ENCODE measurements at places on chromosomes 6 and 20. TPM values are rescaled to one million over a fixed set of nuclear protein-coding genes. Genes with fewer than 3 reads are reported as not detected.

The ASIP gene
- total RNA-seq, result not detected

The OGFRL1 gene
- total RNA-seq, result 29.0 TPM

The SMLR1 gene
- not detected for total RNA-seq

The ARG1 gene
- total RNA-seq, result not detected

- no peaks in the 10 kb centered on the region for H3K36me3 ChIP-seq
- H3K27ac ChIP-seq, result no peak overlapping the region
- ATAC-seq, result no peak
- no peaks in the 10 kb centered on the region for H3K27me3 ChIP-seq
These were observed 10.5 kb downstream of the MTG2 start for GRCh38 chr20:62193079-62194025.

- H3K4me3 ChIP-seq, result no peak overlapping the region
- H3K36me3 ChIP-seq, result no peaks in the 10 kb centered on the region
- peaks cover 78% of the 10 kb centered on the region for H3K4me1 ChIP-seq
- ATAC-seq, result no peak
- H3K27me3 ChIP-seq, result no peaks in the 10 kb centered on the region
These were observed 63.9 kb downstream of the JARID2 start for GRCh38 chr6:15309611-15310283.

DNA sequence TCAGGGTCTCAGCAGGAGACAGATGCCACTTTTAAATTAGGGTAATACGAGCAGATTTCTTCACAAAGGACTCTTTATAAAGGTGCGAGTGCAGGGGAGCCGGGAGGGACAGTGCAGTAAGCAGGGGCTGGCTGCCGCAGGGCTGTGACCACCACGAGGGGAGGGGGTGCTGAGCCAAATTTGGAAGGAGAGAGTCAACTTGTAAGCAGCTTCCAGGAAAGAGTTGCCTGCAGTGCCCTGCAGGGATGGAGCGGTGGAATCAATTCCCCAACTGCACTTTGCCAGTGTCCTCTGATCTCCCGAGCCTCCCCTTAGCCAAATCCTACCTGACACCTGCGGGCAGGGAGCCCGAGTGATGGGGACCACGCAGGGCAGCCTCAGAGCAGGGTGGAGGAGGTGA lies 13.9 kb upstream of the CCDC167 start:
- peaks cover 5% of the 10 kb centered on the region for H3K4me1 ChIP-seq
- no peaks in the 10 kb centered on the region for H3K36me3 ChIP-seq
- H3K4me3 ChIP-seq, result no peak overlapping the region
- no peak for ATAC-seq
- H3K27me3 ChIP-seq, result peaks cover 35% of the 10 kb centered on the region

- H3K27ac ChIP-seq, result no peak overlapping the region
- no peaks in the 10 kb centered on the region for H3K4me1 ChIP-seq
- peaks cover 24% of the 10 kb centered on the region for H3K27me3 ChIP-seq
These were observed 153.4 kb downstream of the PHACTR1 start for GRCh38 chr6:12869816-12870432.

- no peaks in the 10 kb centered on the region for H3K27me3 ChIP-seq
- no peaks in the 10 kb centered on the region for H3K4me1 ChIP-seq
- H3K27ac ChIP-seq, result no peak overlapping the region
- no peak for ATAC-seq
These were observed 99.4 kb upstream of the RIPOR2 start for GRCh38 chr6:25035174-25035511.

The GJA10 gene
- not detected for total RNA-seq

The STMN3 gene
- 13.7 TPM for total RNA-seq

DNA sequence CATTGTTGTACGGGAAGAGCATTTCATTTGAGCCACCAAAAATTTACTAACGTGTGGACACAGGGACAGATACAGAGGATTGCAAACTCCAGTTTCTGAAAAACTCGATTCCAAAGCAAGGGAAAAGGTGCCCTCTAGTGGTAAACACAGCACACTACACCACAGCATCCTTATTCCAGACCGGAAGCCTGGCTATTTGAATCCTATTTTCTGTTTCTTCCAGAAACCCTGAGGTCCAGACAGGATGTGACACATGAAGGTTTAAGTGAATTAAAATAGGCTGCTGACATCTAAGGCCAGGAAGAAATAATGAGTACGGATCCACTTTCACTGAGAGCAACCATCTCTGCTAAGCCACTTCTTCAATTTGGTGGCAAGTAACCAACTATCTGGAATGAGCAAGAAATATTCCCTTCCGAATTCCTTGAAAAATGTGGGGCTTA lies 31.8 kb upstream of the GMPR start:
- H3K27ac ChIP-seq, result no peak overlapping the region
- peak; percentile 62 for ATAC-seq
- no peaks in the 10 kb centered on the region for H3K4me1 ChIP-seq

DNA sequence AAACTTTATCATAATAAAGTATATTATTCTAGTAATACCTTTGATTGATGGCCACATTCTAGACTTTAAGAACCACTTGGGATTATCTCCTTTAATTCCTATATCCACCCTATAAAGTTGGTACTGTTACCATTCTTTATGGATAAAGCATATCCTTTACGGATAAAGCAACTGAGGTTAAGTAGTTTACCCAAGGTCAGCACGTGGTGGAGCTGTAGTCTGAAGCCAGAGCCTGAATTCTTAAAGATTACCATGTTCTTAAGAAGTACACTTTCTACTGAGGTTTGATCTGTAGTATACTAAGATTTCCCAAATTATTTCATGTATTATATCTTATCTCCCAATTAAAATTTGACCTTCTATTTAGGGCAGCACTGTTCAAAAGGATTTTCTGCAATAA lies 3.0 kb upstream of the NCOA7 start:
- H3K4me1 ChIP-seq, result peaks cover 4% of the 10 kb centered on the region
- no peak for ATAC-seq
- H3K4me3 ChIP-seq, result no peak overlapping the region

GRCh38 chr20:58094160-58094559 lies 134.3 kb downstream of the ANKRD60 start:
- H3K4me1 ChIP-seq, result no peaks in the 10 kb centered on the region
- no peaks in the 10 kb centered on the region for H3K27me3 ChIP-seq
- no peaks in the 10 kb centered on the region for H3K36me3 ChIP-seq
- H3K27ac ChIP-seq, result no peak overlapping the region

The RAD21L1 gene
- not detected for total RNA-seq

DNA sequence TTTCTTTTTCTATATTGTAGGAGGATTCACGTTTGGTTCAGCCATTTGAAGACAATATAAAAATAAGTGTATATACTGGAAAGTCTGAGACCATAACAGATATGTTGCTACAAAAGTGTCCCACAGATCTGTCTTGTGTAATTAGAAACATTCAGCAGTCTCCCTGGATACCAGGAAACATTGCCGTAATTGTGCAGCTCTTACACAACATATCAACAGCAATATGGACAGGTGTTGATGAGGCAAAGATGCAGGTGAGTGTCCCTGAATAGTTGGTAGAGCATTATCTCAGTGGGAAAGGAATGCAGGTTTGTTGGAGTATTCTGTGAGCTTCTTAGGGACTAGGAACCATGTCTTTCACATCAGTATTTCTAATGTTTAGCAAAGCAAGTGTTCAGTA lies 18.3 kb upstream of the ADGRF4 start:
- H3K36me3 ChIP-seq, result no peaks in the 10 kb centered on the region
- no peak overlapping the region for H3K27ac ChIP-seq
- H3K4me1 ChIP-seq, result no peaks in the 10 kb centered on the region
- no peaks in the 10 kb centered on the region for H3K27me3 ChIP-seq
- ATAC-seq, result no peak
- no peak overlapping the region for H3K4me3 ChIP-seq

The CAP2 gene
- 28.5 TPM for total RNA-seq

DNA sequence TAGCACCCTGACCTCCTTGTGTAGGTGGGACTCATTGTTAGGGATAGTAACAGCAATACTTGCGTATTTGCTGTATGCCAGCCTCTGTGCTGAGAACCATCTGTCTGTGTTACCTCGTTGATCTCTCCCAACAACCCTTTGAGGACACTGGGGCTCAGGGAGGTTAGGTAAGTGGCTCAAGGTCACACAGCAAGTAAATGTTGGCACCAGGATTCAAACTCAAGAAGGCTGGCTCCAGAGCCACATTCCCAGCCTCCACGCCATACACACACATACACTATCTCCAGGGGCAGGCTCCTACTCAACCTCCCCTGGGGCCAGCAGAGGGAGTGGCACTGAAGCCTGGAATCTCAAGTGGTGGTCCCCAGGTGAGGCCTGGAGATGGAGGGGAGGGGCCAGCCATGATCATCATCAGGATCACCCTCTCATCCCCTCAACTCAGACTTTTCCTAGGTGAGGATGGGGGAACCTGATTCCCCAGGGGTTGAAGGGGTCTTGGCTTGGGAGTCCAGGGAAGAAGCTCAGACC lies 109.4 kb downstream of the DLGAP4 start:
- no peak overlapping the region for H3K4me3 ChIP-seq
- no peak overlapping the region for H3K27ac ChIP-seq
- no peaks in the 10 kb centered on the region for H3K36me3 ChIP-seq
- no peak for ATAC-seq

- peak overlapping the region; percentile 47 for H3K27ac ChIP-seq
- H3K27me3 ChIP-seq, result no peaks in the 10 kb centered on the region
- no peak overlapping the region for H3K4me3 ChIP-seq
- no peaks in the 10 kb centered on the region for H3K4me1 ChIP-seq
These were observed 187.9 kb upstream of the COL21A1 start for GRCh38 chr6:56435326-56435725.

Measured in gastroesophageal sphincter (tissue), 4 donors.